Astrocyte (in vitro differentiated cells and primary cell): ENCODE measurements at places on chromosomes 12 and 14. TPM values are rescaled to one million over a fixed set of nuclear protein-coding genes. Genes with fewer than 3 reads are reported as not detected.

- DNase-seq: peak; percentile 90
These were observed 14.1 kb downstream of the DRAM1 start for GRCh38 chr12:101891462-101891971.

DNA sequence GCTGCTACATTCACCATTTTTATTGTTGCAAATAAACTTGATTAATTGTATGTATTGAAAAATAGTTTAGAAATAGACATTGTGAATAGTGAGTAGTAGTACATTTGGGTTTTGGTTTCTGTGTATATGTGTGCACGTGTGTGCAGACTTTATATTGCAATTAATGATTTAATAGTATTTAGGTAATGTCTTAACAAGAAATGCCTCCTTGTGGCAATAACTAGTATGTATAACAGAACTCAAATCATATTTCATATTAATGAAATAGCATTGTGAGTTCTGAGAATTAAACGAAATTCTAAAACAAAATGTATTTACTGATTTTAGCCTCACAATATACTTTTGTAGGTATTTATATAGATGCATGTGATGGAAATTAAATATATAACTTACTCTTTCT, 100.1 kb downstream of the SCAF11 start:
- no peak for DNase-seq

BHLHE41 gene
- total RNA-seq: 2.9 and 4.3 TPM in 2 replicates

- DNase-seq: no peak
These were observed 186.2 kb downstream of the SNAPC1 start for GRCh38 chr14:61948376-61948775.

GRCh38 chr12:122517877-122518276, 8.9 kb downstream of the RSRC2 start:
- DNase-seq: peak; percentile 98

CLEC12A gene
- not detected in 2 replicates for total RNA-seq

- no peak for DNase-seq
These were observed 22.8 kb downstream of the COX8C start for GRCh38 chr14:93369713-93370266.

GRCh38 chr12:105332925-105333324, 2.4 kb downstream of the C12orf75 start:
- DNase-seq: no peak

RHOJ gene
- total RNA-seq: 29.6 and 34.5 TPM in 2 replicates

- no peak for DNase-seq
These were observed 227.6 kb upstream of the PDE3A start for GRCh38 chr12:20140751-20141150.

- no peak for DNase-seq
These were observed 29.3 kb upstream of the PPP1R12A start for GRCh38 chr12:79964100-79964627.

MAP1LC3B2 gene
- 5.2 and 5.8 TPM in 2 replicates for total RNA-seq

LMNTD1 gene
- not detected in 2 replicates for total RNA-seq

DNA sequence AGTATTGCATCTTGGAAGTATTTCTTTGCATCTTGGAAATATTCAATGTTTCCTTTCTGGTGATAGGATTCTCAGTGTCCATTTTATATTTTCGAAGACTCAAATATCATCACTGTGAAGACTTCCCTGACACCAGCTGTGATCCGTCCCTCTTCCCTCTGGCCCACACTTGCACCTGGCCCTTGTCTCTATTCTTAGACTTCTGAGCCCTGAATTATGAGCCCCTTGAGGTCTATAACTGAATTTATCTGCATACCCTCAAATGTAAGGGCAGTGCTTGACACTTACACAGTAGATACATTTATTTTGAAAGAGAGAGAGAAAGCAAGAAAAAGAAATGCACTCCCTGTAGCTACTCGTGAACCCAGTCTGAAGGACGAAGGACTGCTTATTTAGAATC, 376.7 kb downstream of the ZFP36L1 start:
- DNase-seq: no peak

- peak; percentile 3 for DNase-seq
These were observed 6.8 kb downstream of the FAM161B start for GRCh38 chr14:73943083-73943482.

GRCh38 chr14:67411370-67411769, 595 bp downstream of the PLEK2 start:
- no peak for DNase-seq

- peak; percentile 0 for DNase-seq
These were observed 114.4 kb upstream of the NTF3 start for GRCh38 chr12:5317556-5317955.

DNA sequence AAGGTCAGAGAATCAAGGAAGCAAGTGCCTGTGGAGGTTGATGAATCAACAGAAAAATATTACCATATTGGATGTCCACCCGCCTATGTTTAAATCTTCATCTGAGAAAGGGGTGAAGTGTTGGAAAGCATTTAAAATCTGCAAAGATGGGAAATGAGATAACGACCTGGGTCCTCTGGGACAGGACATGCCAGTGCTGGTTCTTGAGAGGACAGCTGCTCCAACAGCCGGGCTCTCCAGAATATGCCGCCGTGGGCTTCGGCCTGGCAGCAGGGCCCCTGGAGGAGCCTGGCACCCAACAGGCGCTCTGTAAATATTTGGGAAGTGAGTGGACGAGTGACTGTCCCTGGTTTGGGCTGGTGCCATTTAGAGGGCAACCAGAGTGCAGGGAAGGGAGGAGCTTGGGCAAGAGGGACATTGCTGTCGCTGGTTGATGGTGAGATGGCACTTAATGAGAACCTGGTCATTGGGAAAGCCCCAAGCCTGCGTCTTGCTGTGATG, 129.9 kb downstream of the KCNA5 start:
- no peak for DNase-seq

DDX11 gene
- total RNA-seq: 8.2 and 12.8 TPM in 2 replicates

ATP5MC2 gene
- 224 and 237 TPM in 2 replicates for total RNA-seq

DNA sequence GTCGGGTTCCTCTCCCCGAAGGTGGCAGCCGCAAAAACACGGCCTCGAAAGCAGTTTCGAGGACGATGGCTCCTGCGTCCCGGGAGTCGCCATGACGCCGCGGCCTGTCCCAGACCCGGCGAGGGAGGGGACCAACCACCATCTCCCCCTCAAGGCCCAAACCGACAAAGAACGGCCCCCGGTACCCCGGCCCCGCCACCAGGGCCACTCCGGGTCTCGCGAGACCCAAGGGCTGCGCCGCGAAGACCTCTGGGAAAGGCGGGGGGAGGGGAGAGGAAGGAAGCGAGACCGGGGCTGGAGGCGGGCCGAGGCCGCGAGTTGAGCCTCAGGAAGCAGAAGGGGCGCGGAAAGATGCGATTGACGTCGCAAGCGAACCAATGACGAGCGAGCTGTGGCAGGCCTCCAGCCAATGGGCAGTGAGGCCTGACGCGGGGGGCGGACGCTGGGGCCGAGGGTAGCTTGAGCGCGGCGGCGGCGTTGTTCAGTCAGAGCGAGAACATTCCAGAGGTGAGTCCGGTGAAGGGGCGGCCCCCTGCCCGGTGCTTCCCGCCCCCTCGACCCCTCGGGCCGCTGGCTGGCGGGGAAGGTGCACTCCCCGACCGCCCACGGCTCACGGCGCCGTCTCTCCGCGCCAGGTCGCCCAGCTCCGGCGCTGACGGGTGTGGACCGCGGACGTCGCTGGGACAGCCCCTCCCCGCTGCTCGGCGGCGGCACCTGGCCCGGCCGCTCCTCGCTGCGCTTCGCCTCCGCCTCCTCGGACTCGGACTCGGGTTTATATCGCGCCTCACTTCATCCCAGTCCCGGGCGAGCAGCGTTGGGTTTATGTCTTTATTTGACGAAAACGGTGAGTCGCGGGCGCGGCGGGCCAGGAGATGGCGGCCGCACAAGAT, at the start of gene EIF5:
EIF5 (plus strand) TSS at position 484 of the 890 bp plus-strand sequence. CDS start 1,624 bp downstream, outside the sequence.
- peak; percentile 91 for DNase-seq

BMAL2 gene
- total RNA-seq: 12.1 and 13.6 TPM in 2 replicates

- no peak for DNase-seq
These were observed 207.4 kb upstream of the EEA1 start for GRCh38 chr12:93136253-93137055.

KRT74 gene
- total RNA-seq: not detected in 2 replicates

GRCh38 chr12:68617160-68617926, 6.6 kb downstream of the RAP1B start:
- peak; percentile 71 for DNase-seq

DNA sequence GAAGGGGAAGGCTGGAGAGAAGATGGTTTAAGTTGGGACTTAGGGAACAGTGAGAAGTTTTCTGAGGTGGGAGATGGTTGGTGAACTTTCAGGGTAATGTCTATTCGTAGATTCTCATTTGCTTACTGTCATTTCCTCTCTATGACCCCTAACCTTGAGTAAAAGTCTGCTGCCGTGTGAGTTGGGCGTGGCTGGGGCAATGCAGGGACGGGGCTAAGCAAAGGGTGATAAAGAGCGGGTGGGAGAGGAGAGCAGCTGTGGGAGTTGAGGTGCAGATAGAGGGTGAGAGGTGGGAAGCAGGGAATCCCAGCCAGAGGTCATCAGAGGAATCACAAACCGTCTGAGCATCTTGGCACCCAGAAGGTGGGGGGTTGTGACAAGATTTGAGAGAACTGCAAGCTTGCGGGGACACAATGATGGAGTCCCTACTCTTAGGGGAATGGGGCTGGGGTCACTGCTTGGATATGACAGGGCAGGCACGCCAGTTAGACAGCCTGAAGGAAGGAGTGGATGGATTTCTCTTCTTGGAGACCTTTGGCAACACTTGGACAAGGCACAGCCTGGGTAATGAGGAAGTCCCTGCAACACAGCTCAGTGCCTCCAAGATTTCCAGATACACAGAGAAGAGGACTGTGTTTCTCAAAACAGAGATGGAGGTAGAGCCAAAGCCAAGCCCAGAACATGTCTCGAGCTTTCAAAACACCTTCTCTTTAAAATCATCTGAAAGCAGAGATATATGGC, 45.9 kb upstream of the CTDSP2 start:
- no peak for DNase-seq

DNA sequence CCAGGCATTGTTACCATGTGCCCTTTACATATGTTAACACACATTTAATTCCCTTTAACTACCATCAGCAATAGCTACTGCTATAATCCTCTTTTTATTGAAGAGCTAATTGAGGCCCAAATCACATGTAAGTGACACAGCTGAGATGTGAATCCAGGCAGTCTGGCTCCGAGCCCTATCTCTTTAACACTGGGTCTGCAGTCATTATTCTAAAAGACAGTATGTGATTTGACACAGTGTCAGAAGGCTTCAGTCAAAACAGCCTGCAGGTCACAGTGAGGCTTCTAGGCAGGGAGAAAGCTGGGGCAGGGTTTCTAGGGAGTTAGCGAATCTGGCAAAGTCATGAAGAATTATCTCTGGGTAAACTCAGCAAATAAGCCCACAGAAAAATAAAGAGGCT, 148.2 kb downstream of the KIF21A start:
- no peak for DNase-seq

- peak; percentile 31 for DNase-seq
These were observed at the start of gene KCNJ8 for GRCh38 chr12:21774358-21775132. KCNJ8 (minus strand) TSS chr12:21774706; CDS start chr12:21773616, 1,090 bp downstream.

- no peak for DNase-seq
These were observed 9.5 kb downstream of the RAB5B start for GRCh38 chr12:55983232-55983842.

SLC25A47 gene
- total RNA-seq: not detected in 2 replicates

DNA sequence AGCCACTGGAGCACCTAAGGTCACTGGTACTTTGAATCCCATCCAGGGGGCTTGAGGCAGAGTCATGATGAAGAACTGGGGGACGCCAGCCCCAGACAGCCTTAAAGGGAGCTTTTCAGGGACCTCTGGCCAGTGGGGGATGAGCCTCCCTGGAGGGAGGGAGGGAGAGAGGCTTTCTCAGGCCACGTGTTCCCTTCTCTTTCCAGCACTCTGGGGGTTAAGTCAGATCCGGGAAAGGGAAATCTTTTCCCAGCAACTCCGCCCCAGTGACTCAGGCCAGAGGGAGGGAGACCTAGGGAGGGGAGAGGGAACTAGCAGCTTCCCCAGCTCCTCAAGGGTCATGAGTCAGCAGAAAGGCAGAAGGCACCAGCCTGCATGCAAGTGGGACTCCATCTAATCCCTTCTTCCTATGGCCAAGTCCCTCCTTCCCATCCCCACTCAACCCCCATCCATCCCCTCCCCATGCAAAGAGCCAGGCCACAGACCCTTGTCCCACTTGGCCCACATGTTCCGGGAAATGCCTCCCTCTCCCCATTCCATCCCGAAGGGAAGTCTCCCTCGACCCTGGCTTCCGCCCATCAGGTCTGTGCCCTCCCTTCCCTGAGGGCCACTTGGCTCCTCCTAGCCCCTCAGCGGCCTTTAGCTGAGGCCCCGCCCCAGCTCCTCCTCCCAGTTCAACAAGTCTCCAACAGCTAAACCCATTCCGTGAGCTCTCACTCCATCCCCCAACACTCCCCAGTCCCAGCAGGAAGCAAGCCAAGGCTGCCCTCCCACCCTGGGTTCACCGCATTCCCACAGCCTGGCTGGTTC, 5.6 kb downstream of the TNFRSF1A start:
- DNase-seq: peak; percentile 100

GRCh38 chr14:55115861-55116245, 13.2 kb upstream of the LGALS3 start:
- DNase-seq: no peak

DNA sequence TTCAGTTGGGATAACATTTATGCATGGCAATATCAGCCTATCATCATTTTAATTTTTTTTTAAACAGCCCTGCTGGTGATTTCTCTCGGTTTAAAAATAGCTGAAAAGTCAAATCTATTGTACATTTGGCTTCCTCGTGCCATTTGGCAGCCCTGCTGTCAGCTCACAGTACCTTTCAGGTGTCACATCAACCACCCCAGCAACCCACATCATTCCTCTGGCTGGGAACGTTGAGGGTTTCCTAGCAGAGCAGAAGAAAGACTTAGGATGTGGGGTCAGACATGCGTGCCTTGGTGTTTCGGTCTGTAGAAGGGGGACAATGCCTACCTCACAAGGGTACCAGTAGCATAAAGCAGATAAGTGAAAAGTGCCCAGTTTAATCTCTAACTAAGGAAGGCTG, 15.8 kb downstream of the PEBP1 start:
- DNase-seq: no peak

TPH2 gene
- 0.24 and 0.30 TPM in 2 replicates for total RNA-seq

CCDC196 gene
- not detected in 2 replicates for total RNA-seq

DNA sequence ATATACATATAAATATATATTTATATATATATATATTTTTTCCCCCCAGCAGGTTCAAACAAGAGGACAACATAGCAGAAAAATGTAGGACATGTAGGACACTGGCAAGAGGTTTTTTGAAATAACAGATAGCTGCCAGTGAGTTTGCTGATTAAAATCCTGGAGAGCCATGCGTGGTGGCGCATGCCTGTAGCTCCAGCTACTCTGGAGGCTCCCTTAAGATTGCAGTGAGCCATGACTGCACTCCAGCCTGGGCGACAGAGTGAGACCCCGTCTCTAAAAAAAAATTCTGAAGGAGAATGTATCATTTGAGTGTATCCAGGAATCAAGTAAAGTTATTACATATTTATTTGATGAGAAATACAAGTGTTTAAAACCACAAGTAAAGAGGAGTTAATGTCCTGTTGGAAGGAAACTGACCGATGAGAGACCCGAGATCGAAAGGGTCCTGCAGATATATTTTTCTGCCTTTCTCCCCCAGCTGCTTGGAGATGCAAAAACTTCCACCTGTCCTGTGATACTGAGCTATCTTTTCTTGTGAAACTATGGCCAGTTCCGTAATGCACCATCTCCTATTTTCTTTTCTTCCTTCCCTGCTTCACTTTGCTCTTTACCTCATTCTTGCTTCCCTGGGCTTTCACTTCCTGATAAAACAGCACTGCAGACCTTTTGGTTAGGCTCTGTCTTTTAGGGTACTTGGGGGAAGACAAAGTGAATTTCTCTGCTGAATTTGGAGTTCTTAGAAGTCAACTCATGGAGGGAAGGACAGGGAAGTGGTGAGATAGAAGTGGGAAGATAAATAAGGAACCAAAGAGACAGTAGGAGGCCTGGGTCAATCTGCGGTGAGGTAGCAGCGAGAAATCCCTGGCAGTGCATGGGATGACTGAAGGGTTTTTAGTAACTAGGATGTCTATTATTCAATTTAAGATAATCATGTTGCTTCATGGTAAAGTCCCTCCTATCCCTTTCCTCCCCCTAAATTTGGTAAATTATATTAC, 41.2 kb upstream of the SLC2A13 start:
- no peak for DNase-seq
